ENCODE measurements at places on chromosomes 3 and 15. TPM values are rescaled to one million over a fixed set of nuclear protein-coding genes. Genes with fewer than 3 reads are reported as not detected.
A peak's percentile ranks its signal among the peaks of the same experiment; 100 is the strongest.

DNA sequence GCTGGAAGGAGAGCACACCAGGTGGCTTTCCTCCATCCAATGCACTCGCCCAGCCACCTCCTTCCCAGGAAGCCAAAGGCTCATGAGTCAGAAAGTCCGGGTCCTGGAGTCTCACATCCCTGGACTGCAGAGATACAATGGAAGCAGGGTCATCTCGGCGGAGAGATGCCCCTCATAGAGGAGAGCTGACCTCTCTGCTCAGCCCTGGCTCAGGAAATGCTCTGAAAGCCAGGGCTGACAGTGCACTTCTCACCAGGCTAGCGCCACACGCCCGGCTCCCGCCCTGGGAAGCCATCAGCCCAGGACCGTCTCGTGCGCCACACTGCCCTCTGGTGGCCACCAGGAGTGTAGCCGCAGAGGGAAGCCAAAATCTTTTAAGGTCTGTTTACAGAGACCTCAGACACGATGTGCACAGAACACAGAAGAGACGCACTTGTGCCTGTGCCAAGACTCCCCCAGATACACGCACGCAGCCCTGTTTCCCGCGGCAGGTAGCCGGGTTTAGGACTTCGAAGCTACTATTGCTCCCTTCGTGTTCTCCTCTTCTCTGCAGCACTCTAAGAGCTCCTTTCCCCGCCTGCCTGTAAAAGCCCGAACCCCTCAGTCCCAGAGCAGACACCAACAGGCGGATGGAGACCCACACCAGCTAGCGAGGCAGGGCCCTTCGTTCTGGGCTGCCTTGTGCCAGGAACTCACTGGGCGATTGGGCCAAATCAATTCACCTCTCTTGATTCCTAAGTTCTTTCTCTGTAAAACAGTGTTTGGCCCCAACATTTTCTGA is 9.7 kb downstream of the NTRK3 start:
- peak; percentile 81 for DNase-seq

GRCh38 chr3:129701161-129701560 is 94.7 kb upstream of the PLXND1 start:
- no peak for DNase-seq

DNA sequence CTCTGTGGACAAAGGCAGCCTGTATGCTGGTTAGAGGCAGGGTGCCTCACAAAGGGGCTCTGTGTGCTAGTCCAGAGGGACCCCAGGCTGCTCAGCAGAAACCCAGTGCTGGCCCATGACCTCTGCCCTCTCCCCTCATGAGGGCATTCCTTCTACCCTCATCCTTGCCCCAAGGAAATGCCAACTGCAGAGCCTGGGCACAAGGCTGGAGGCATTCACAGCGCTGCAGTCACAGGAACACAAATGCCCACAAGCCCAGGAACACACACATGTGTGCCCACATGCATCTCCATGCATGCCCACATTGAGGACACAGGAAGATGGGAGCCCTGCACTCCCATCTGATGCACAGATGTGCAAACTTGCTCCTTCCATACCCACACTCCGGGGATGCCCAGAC is 3.8 kb downstream of the INKA1 start:
- no peak for DNase-seq

DNA sequence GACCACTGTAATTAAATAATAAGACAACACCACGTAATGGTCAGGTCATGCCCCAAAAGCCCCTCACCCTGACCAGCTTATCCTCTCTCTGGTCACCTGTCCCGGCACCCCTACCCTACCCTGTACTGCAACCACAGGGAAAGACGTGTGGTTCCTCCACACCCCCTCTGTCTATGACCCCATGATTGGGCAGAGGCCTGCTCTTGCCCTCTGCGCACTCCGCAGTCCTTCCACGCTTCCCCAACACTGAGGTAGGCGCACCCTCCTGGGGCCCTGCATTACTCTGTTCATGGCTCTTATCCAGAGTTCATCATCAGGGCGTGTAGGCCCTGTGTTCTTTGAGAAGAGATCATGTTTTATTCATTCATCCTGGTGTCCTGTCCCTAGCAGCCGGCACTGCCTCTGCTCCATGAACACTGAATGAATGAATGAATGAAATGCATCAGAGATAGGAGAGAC is 33.8 kb downstream of the MGLL start:
- no peak for DNase-seq

DNA sequence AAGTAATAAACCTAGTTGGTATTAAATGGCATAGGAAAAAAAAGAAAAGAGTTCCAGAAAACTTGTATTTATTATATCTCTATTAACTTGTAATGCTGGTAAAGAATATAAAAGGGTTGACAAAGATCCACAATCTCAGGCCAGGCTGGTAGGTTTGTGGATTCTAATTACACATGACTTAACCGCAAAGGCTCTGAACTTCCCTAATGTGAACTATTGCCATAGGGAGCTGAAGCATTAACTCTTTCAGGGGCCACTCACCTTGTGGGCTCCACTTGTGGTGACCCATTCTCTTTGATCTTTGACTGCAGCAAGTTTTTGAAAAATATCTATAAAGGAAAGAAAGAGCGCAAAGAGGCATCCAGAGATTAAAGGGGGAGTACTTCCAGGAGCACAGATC is 58.5 kb downstream of the NEK10 start:
- DNase-seq: no peak

DNA sequence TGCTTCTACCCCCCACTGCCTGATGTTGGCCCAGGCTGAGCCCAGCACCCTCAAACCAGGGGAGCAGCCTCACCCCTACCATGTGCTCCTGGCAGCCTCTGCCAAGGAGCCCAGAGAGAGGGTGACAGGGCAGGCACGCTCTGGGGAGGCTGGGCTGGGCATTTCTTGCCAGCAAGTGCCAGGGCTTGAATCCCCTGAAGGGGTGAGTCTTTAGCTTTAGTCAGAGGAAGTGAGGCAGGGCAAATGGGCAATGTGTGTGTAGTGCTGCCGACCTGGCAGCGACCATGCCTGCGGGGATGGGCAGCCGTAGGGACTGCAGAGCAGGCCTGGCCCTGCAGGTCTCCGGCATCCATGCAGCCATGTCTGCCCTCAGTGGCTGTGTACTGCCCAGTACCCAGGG is 18.1 kb downstream of the DUSP7 start:
- DNase-seq: no peak

Gene CFAP100
- total RNA-seq: 2.8 TPM
